Progenitor cell of endocrine pancreas (in vitro differentiated cells): ENCODE measurements at places on chromosomes 1 and 21.
A peak's percentile ranks its signal among the peaks of the same experiment; 100 is the strongest.

GRCh38 chr1:109989506-109990301 is 5.1 kb downstream of the AHCYL1 start:
- H3K36me3 ChIP-seq, result peaks cover 13% of the 10 kb centered on the region
- no peak overlapping the region for H3K27ac ChIP-seq
- no peaks in the 10 kb centered on the region for H3K27me3 ChIP-seq
- no peak for DNase-seq
- H3K4me3 ChIP-seq, result no peak overlapping the region
- H3K4me1 ChIP-seq, result peaks cover 55% of the 10 kb centered on the region

DNA sequence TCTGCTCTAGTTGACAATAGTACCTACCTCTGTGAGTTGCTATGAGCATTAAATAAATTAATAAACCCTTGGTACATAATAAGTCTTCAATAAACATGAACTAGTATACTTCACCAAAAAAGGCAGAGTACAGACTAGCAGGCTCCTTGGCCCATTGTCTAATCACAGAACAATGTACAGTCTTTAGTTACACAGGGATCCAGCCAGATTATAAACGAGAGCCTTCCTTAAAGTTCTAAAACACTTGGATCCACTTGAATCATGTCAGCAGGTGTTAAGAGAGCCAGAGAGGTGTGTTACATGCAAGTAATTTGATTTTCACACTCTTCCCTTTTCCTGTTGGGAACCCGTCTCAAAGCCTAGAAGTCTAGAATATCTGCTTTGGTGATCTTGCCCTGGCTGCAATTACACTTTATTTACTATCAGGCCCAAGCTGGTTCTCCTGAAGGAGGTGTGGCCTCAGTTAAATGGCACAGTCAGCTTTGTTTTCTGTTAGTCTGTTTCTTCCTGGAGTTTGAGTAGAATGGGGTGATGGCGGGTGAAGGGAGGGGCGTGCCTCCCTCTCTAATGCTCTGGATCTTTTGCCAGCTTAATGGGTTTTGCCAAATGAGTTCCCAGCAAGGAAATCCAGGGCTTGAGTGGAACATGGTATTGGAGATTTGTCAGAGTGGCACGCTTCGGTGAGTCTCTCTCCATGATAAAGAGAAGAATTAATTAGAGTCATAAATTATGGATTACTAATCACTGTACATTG is 570.9 kb upstream of the CAMK1G start:
- H3K27me3 ChIP-seq, result no peaks in the 10 kb centered on the region
- no peaks in the 10 kb centered on the region for H3K36me3 ChIP-seq
- H3K4me1 ChIP-seq, result peaks cover 5% of the 10 kb centered on the region
- no peak overlapping the region for H3K27ac ChIP-seq

DNA sequence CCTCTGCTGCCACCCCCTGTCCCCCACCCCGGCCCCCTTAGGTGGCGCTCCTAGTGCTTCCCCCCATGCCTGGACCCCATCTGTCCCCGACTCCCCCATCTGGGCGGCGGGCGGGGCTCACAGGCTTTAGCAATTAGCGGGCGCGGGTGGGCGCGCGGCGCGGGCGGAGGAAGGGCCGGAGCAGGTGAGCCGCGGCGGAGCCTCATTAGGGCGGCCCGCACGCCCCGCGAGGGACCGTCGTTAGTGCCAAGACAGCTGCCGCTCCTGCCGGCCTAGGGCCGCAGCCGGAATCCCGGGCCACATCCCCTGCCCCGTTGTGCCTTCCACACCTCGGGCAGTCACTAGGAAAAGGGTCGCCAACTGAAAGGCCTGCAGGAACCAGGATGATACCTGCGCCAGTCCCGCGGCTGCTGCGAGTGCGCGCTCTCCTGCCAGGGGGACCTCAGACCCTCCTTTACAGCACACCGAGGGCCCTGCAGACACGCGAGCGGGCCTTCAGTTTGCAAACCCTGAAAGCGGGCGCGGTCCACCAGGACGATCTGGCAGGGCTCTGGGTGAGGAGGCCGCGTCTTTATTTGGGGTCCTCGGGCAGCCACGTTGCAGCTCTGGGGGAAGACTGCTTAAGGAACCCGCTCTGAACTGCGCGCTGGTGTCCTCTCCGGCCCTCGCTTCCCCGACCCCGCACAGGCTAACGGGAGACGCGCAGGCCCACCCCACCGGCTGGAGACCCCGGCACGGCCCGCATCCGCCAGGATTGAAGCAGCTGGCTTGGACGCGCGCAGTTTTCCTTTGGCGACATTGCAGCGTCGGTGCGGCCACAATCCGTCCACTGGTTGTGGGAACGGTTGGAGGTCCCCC is 7.6 kb downstream of the OLIG2 start:
- no peaks in the 10 kb centered on the region for H3K4me1 ChIP-seq
- H3K27me3 ChIP-seq, result peaks cover 86% of the 10 kb centered on the region
- H3K4me3 ChIP-seq, result no peak overlapping the region
- H3K27ac ChIP-seq, result no peak overlapping the region
- DNase-seq, result no peak
- no peaks in the 10 kb centered on the region for H3K36me3 ChIP-seq

DNA sequence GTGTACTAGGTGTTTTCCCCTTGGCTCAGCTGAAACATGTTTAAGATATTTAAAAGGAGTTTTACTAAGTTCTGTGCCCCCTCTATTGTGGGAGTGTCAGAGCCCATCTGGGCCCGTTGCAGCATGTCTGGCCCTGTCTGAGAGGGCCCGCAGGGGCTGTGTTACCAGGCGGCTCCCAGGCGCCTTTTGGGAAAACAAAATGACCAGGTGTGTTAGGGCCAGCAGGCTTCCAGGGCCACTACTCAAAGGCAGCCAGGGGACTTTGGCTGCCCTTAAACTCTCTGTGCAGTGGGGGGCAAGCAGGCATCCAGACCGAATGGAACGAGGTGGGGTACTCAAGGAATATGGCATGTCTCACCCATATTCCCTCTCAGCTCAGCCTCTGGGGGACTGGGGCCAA is 111.7 kb downstream of the KCNN3 start:
- no peaks in the 10 kb centered on the region for H3K36me3 ChIP-seq
- peaks cover 6% of the 10 kb centered on the region for H3K4me1 ChIP-seq
- no peak overlapping the region for H3K4me3 ChIP-seq

DNA sequence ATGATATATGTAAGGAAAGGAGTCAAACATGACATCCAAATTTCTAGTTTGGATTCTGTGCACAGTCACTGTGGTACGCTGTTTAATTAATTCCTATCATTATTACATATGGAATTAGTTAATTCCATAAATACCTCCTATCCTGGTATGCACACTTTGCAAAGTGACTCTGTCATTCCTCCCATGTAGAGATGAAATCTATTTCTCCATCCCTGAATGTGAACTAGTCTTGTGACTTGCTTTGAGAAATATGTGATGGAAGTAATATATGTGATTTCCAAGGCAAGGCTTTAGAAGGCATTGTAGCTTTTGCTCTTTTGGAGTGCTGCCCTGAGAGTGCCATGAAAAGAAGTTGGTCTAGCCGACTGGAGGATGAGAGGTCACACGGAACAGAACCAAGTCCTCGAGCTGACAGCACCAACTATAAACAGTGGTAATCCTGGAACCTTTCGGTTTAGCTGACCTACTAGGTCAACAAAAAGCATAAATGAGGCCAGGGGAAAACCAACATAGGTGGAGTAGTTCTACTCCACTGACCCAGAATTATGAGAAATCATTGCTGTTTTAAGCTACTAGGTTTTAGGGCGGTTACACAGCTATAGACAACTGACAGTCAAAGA is 1.5 kb downstream of the SELENOF start:
- no peak overlapping the region for H3K4me3 ChIP-seq
- no peaks in the 10 kb centered on the region for H3K27me3 ChIP-seq
- H3K36me3 ChIP-seq, result peaks cover 11% of the 10 kb centered on the region
- H3K4me1 ChIP-seq, result peaks cover 18% of the 10 kb centered on the region
- no peak for DNase-seq

DNA sequence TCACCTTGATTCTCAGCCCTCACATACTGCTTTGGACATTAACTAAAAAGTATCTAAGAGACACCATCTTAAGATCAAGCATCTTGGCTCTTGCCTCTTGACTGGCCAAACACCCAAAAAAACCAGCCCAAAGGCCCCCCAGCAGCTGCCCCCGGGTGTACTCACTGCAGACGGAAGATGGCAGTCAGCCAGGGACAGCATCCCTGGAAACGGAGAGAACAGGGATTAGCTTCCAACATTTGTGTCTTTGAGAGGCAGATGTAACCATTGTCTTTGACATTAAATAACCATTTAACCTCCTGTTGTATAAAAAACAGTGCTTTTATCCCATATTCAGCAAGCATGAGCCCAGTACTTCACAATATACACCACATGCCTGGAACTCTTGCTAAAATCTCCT is 11.3 kb downstream of the TMEM63A start:
- no peak for DNase-seq
- peaks cover 20% of the 10 kb centered on the region for H3K36me3 ChIP-seq
- H3K27me3 ChIP-seq, result no peaks in the 10 kb centered on the region
- H3K4me3 ChIP-seq, result no peak overlapping the region
- H3K4me1 ChIP-seq, result peaks cover 12% of the 10 kb centered on the region

- no peak overlapping the region for H3K4me3 ChIP-seq
- peak overlapping the region; percentile 33 for H3K27ac ChIP-seq
- H3K27me3 ChIP-seq, result no peaks in the 10 kb centered on the region
- no peaks in the 10 kb centered on the region for H3K36me3 ChIP-seq
- DNase-seq, result no peak
- peaks cover 15% of the 10 kb centered on the region for H3K4me1 ChIP-seq
Measured at GRCh38 chr1:52672946-52673345, 25.2 kb downstream of the COA7 start.

DNA sequence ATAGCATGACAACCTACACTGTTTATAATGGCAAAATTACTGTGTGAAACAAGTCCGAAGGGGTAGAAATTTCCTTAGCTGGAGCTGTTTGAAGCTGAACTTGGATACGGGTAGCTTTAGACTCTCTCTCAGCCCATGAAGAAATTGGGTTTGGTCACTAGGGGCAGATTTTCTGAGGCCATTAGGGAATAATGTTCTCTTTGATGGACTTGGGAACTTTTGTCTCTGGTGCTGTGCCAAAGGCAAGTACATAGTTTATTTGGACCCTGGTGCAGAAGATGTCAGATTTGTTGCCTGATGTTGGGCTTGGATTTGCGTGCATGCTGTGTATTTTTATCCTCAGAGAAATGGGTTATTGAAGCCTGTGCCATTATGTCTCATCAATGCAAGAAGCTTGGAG is 109.6 kb downstream of the VPS13D start:
- H3K27me3 ChIP-seq, result no peaks in the 10 kb centered on the region
- no peak overlapping the region for H3K4me3 ChIP-seq
- DNase-seq, result no peak
- H3K4me1 ChIP-seq, result peaks cover 58% of the 10 kb centered on the region

- no peak overlapping the region for H3K4me3 ChIP-seq
- H3K36me3 ChIP-seq, result peaks cover 3% of the 10 kb centered on the region
- peaks cover 10% of the 10 kb centered on the region for H3K4me1 ChIP-seq
- no peaks in the 10 kb centered on the region for H3K27me3 ChIP-seq
Measured at GRCh38 chr1:116515702-116516101, 55.1 kb downstream of the CD58 start.

DNA sequence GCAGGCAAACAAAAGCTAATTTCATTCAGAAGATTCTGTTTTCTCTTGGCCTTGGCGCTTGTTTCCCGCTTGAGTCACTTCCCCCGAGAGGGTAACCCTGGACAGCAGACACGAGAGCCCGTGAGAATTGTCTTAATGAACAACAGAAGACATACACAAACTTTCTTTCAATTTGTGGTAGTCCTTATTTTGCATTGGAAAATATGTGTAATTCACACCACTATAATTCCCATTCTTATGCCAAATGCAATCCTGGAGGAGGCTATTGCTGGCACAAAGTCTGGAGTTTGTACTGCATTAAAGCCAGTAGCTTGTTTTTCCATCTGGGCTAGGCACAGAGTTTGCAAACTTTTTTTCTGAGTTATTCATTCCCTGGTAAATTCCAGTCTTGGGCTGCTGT is 109.8 kb upstream of the IVNS1ABP start:
- H3K27me3 ChIP-seq, result no peaks in the 10 kb centered on the region
- no peak for DNase-seq
- H3K4me1 ChIP-seq, result no peaks in the 10 kb centered on the region
- no peak overlapping the region for H3K27ac ChIP-seq
- no peaks in the 10 kb centered on the region for H3K36me3 ChIP-seq

- no peak overlapping the region for H3K27ac ChIP-seq
- peaks cover 28% of the 10 kb centered on the region for H3K4me1 ChIP-seq
- H3K36me3 ChIP-seq, result no peaks in the 10 kb centered on the region
- no peak for DNase-seq
- H3K4me3 ChIP-seq, result no peak overlapping the region
- peaks cover 68% of the 10 kb centered on the region for H3K27me3 ChIP-seq
Measured at GRCh38 chr1:17914131-17914530, 159.0 kb downstream of the ACTL8 start.

DNA sequence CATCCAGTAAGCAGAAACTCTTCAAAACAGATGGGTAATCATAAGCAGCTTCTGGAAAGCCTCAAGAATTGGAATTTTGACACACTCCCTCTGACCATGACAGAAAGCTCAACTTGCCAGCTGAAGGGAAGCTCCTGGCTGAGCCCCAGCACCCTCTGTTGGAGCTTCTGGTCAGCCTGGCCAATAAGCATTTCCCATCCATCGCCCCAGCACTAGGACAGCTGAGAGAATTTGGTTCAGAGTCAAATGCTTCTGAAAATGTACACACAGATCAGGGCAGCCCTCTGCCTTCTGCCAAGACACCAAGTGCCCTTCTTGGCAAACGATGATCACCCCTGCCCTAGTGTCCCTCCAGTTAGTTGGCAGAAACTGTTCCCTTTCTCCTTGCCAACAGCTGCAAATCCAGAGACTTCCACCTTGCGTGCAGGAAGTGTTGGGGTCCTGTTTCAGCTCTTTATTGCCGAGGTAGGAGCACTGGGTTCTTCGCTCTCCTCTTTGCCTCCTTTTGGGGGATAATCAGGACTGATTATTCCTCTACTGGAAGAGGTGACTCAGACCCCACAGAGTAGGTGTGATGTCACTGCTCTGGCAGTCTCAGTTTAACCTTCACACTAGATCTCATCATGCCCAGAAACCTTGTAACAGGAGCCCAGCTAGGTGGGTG is 11.9 kb downstream of the PIGV start:
- no peak overlapping the region for H3K4me3 ChIP-seq
- no peak for DNase-seq
- H3K27ac ChIP-seq, result peak overlapping the region; percentile 34
- peaks cover 3% of the 10 kb centered on the region for H3K4me1 ChIP-seq
- H3K36me3 ChIP-seq, result peaks cover 8% of the 10 kb centered on the region
- H3K27me3 ChIP-seq, result no peaks in the 10 kb centered on the region

GRCh38 chr1:1319646-1319941 is 4.9 kb downstream of the INTS11 start:
- H3K36me3 ChIP-seq, result peaks cover 1% of the 10 kb centered on the region
- H3K4me1 ChIP-seq, result peaks cover 9% of the 10 kb centered on the region
- no peak overlapping the region for H3K4me3 ChIP-seq
- no peak overlapping the region for H3K27ac ChIP-seq
- no peaks in the 10 kb centered on the region for H3K27me3 ChIP-seq
- no peak for DNase-seq

DNA sequence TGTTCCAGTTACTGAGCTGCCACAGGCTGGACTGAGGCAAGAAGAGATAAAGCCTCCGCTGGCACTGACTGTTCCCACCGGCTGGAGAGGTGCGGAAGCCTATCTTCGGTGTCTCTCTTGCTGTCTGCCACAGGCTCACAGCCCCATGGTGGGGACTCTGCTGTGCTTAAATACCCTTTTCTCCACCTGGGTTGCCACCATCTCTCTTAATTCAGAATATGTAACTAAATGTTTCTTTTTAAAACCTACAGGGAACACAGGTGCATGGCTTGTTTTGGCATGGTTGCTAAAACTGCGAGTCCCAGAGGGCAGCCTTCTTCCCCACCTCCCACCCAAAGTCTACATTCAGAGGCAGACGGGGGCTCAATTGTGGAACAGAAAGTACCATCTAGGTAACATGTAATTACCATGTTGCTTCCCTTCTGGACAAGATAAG is 8.1 kb upstream of the LBR start:
- no peaks in the 10 kb centered on the region for H3K36me3 ChIP-seq
- peaks cover 7% of the 10 kb centered on the region for H3K27me3 ChIP-seq
- H3K4me1 ChIP-seq, result peaks cover 14% of the 10 kb centered on the region
- no peak overlapping the region for H3K27ac ChIP-seq
- no peak for DNase-seq
- H3K4me3 ChIP-seq, result no peak overlapping the region
